ENCODE measurements at places on chromosomes 7 and 10.

DNA sequence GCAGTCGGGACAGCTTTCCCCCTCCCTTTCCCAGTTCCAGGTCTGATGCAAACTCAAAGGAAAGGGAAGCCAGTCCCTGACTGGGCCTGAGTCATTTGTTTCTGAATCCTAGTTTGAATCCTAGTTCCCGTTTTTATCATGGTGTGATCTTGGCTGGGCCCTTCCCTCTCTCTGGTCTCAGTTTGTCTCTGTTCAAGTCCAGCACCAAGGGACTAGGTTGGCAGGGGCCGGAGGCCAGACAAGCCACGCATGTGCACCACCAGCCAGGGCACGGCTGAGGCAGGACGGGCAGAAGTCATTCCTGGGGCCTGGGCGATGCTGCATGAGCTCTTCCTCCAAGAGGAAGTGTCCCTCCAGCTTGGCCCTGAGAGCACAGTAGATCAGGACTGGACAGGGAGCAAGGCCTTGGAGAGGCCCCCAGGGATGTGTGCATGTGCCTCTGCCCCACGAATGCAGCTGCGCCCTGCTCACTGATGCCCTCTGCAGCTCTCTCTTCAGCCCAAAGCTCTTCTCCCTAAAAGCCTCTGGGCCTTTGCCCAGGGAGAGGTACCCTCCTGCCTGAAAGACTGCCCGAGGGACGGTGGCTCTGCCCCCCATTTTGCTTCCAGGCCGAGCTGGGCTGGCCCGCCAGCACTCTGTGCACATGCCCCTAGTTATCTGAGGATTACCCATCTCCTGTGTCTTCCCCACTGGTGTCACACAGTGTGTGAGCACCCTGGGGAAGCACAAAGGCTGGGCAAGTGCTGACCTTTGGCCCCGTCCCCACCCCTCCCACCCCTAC is 86.7 kb downstream of the ZMIZ1 start:
- no peak for DNase-seq

DNA sequence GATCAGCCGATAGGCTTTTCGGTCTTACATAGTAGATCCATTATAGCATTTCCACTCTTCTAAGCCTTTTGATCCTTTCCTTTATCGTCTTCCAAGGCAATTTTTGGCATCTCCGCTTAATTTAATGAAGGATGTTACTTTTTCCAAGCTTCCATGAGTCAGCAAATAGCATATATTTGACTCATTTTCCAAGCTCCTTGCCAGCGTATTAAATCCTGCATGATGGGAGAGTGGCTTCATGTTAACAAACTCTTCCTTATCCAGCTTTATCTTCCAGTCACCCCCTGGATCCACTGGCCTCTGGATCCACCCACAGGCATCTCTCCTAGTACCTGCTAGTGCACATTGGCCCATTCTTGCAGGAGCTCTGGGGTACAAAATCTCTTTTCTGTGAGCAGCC is 13.0 kb downstream of the OR9A2 start:
- no peak for DNase-seq

DNA sequence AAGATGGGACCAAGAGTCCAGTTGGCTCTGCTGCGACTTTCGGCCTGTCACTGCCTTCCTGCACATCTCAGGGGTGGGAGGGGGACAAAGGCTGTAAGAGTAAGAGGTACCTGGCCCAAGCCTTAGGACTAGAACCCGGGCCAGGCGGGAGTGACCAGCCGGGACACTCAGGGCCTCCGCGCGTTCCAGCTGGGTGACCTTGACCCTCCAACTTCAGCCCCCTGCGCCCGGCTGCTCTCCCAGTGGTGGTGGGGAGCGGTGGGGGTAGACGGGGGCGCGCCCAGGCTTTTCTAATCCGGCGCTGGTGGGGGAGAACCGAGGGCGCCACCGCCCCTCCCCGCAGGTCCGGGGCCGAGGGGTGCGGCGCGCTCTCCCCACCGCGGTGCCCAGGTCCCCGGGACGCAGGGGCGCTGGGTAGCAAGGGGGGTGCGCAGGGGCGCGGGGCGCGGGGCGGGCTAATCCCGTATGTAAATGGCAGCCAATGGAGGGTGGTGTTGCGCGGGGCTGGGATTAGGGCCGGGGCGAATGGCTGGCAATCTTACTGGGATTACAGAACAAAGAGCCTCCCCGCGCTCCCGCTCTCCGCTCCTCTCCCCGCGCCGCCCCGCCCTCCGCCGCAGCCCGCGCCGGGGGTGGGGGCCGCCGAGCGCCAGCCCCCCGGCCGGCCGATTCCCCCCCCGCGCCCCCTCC is at the start of gene GTF2IRD1:
Gene GTF2IRD1 (plus strand): TSS at position 585 of the 690 bp plus-strand sequence. CDS start 54,175 bp downstream, outside the sequence.
- peak; percentile 73 for DNase-seq

- peak; percentile 4 for DNase-seq
These were observed 15.3 kb downstream of the GPER1 start for GRCh38 chr7:1103009-1103788.

GRCh38 chr10:79404231-79404609 is 41.2 kb downstream of the ZCCHC24 start:
- no peak for DNase-seq

DNA sequence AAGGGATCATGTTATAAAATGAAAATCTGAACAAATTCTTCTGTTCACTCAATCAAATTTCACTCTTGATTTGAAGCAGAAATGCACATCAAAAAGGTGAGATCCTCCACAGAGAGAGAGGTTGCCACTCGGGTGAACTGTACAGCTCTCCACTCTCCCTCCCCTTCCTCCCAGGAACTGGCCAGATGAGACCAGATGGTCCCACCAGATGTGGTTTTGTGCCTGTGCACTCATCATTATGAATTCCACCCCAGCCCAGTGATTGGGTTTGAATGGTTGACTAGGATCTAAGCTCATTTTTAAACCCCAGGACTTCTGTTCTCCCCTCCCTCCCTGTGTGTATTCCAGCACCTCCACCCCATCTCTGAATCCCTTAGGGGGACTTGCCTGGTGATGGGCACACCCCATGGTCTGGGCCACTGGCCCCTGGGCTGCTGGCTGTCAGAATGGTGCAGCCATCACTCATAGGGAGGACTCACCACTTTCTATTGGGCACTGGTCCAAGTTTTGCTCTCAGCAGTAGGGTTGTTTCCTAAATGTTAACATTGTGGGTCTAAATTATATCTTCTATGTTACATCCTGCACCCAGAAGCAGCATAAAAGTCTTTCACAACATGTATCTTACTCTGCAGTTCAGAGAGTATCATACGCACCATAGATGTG is 393.1 kb downstream of the TNS3 start:
- no peak for DNase-seq

GRCh38 chr7:122413339-122413738 is 108.8 kb upstream of the FEZF1 start:
- no peak for DNase-seq

DNA sequence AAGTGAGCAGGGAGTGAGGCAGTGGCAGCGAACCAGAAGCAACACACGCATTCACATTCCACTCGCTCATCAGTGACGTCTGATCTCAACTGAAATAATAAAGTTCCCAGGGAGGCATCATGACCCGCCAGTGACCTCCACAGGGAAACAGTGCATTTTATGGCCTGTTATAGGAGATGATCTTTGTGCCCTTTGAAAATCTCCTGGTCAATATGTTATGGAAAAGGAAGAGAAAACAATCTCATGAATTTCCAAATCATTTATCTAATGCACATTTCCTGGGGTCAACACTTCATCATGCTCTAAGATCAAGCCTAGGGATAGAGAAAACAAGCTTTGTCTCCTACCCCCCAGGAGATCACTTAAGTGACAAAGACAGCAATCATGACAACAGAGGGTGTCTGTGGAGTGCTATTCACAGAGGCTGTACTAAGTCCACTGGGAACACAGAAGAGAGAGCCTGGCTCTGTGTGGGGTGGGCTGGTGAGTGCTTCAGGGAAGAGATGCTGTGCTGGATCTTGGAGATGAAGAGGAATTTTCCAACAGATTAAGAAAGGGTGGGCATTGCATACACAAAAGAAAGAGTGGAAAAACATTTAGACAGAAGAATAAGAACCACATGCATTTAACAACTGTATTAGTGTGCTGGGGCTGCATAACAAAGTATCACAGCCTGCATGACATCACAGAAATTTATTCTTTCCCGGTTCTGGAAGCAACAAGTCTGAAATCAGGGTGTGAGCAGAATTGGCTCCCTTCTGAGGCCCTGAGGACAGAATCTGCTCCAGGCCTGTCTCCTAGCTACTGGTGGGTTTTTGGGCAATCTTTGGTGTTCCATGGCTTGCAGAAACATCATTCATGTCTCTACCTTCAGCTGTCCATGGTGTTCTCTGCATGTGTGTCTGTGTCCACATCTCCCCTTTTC is 613.9 kb upstream of the IGFBP3 start:
- peak; percentile 37 for DNase-seq

DNA sequence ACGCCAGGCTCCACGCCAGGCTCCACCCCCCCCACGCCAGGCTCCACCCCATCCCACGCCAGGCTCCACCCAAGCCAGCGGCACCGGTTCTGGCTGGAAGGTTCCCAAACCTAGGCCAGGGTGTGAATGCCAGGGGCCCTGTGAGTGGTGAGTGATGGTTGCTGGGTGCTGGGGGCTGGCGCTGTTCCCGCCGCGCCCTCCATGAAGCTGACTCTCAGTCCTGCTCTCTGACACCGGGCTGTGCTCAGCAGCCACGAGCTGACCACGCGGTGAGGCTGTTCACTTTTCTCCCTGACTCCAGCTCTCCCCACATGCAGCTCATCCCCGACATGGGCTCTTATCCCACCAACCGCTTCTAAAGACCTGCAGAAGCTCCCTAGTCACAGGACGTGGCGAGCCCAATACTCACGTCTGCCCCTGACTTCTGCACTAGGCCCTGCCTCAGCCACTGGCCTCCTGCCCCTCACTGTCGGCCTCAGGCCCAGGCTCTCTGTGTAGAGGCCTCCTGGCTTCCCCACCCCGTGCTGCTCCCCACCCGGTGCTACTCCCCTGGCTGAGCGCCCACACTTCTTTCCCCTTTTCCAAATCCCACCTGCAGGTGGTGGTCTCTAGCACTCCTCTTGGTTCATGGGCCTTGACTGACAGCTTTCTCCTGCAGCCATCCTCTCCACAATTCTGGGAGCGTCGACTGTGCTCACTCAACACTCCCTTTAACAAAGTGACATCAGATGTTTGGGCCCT is 603.0 kb downstream of the PTPRN2 start:
- DNase-seq = no peak

Data from right kidney (tissue), 9 donors.